Stimulated activated CD8-positive, alpha-beta memory T cell treated with anti-CD3 and anti-CD28 coated beads, Interleukin-4, amount 100 ng/mL, for 1 hour (primary cell): ENCODE measurements at places on chromosomes 1 and 21.

DNA sequence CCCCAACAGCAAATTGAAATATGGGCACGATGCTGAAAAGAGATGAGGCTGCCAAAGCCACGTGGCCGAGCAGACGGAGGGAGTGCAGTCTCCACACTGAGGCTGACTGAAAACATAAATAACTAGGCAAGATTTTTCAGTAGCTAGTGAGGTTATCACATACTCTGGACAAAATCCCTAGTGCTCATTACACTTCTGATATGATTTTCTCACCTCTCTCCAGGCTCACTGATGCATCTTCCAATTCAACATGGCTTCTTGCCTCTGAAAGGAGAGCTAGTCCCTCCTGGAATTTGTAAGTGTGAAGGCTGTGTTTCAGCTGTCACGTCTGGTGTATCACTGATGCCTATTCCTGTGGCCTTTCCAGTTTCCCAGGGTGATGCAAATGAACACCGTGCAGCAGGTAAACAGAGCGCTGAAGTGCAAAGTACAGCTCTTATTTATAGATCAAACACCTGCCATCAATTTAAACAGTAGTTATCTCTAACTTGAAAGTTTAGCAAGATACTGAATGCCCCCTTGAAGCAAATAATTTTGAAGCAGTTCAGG, 656.1 kb downstream of the KIF26B start:
- no peak for DNase-seq

- no peak for DNase-seq
These were observed 6.5 kb downstream of the RIMS3 start for GRCh38 chr1:40658751-40659648.

DNA sequence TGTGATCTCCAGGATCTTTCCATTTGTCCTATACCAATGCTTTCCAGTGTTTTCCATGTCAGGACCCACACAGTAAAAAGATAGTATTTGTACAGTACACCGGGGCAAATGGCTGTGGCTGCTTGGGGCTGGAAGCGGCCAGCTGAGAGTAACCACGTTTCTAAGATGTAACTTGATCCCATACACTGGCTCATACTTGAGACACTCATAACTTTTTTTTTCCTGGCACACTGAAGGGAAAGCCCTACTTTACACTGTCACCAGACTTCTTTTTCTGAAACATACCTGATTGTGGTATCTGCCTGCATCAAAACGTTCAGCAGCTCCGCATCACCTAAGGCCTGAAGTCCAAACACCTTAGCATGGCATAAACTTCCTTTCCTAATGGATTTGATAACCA, 21.6 kb downstream of the VPS13D start:
- DNase-seq, result no peak

DNA sequence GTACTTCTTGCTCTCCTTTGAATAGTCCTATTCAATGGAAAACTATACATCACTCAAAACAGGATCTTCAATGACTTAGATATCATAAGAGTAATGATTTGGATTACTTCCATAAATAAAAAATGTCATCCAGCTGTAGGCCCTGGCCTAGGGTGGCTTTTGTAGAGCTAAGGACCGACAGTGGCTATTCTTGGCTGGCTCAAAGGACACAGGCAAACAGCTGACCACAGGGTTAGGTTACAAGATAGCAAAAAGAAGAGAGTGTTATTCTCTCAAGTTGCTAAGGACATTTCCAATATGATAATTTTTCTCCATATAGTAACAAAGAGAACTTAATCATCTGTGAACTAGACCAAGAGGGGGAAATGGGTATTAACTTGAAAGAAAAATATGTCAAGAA, 495.1 kb downstream of the PLPP3 start:
- DNase-seq, result no peak

DNA sequence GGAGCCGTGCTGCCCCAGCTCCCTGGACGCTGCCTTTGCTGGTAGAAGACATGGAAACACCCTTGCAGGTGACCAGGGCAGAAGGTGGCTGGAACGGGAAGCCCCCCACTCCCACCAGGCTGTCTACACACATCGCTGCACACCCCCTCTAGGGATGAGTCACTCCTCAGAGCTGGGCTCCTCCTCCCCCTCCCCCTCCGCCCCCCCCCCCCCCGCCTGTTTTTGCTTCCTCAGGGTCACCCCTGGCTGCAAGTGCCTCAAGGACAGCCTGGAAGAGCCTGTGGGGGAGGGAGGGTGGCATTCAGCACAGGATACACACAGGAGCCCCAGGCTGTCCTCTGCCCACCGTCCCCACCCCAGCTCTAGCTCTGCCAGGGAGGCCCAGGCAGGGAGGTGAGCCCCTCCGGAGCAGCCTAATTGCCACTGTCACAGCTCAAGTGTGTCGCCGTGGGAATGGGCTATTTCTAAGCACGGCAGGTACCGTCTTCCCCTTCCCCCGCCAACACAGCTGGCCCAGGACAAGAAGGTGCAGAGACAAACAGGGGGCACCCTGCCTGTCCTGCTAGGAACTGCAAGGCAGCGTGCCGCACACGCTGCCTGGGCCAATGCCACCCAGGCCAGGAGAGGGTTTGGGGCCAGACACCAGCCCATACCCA, 2.5 kb downstream of the FNDC10 start:
- DNase-seq, result no peak
